GDM1 (cell line): ENCODE measurements at places on chromosomes 12 and 14.
A peak's percentile ranks its signal among the peaks of the same experiment; 100 is the strongest.

DNA sequence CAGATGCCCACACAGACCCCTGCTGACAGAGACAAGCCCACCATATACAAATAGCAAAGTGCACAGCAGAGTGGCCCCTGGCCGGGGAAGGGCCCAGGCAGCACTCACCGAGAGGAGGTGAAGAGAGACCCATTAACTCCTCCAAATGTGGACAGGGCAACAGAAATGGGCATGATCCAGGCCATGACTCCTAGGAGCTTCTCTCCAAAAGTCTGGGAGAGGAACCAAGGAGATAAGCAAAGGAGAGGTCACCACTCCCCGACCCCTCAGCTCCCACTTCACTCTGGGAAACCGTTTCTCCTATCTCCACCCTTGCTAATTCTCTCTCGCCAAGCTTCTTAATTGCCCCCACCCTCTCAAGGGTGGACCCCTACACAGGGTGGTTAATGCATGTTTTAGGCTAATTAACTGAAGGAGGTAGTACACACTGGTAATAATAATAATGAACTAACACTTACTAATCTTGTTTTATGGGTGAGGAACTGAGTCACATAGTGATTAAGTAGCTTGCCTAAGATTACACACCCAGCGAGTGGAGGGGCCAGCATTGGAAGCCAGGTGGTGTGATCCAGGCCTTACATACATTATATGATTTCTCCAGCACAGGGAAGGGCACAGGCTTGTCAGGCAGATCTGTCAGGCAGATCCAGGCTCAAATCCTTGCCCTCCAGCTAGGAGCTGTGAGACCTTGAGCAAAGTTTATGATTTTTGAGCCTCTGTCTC lies 18.9 kb upstream of the CEBPE start:
- no peak for DNase-seq

DNA sequence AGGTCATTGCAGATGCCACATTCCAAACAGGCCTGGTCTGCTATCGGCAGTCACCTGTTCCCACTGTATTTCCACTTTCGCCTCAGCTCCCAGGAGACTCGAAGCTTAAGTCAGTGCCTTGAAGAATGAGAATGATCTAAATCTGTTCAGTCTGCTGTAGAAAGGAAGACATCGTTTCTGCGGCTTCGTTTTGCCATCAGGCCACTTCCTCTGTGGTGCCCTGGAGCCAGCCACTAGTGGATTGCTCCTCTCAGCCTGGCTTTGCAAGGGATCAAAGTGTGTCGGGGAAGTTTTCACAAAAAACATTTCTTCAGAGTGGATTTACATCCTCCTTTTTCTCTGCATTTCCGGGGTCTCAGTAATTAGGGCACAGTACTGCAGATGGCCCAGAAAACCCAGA lies 66.7 kb downstream of the AACS start:
- no peak for DNase-seq

DNA sequence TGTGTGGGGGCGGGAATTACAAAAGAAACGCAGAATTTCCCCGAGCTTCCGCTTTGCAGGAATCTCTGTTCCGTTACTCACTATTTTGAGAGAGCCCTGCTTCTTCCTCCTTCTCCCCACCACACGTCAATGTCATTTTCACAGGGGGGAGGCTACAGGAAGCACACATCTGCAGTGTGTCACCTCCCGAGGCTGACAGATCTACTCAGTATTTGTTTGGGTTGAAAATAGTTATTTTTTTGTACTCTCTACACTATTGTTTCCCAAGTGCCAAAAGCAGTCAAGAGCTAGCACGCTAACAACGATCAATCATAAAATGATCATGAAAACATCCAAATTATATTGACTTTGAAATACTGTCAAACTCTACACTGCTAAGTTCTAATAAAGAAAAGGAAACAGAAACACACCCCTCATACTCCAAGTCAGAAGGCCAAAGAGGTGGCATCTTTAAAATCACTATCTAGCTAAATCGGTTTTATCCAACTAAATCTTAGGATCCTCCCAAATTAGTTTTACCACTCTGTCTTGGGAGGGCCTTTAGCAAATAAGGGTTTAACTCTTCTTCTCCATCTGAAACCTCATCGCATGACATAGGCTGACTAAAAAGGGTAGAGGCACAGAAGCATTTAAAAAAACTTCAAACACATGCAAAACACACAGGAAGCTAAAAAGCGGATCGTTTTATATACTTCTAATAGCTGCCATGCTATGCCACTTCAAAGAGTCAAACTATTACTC lies 51.8 kb downstream of the FOXN3 start:
- peak; percentile 68 for DNase-seq

- no peak for DNase-seq
These were observed 117.2 kb downstream of the LRRK2 start for GRCh38 chr12:40342010-40342409.

DNA sequence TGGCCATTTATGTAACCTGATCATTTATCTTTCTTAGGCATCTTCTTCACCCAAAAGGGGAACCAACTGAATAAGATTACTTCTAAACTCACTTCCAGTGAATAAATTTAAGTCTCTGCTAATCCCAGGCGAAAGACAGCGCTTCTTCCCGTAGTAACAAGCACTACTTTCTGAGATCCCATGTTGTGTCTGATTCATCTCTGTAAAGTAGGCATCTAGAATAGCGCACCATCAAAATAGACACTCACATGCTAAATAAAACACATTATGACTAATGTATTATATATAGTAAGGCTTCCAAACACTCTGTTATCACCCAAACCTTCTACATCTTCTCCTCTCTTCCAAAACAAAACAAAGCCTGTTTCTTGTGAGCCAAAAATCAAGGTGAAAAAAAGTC lies 15.1 kb downstream of the GTF2A1 start:
- DNase-seq = no peak

DNA sequence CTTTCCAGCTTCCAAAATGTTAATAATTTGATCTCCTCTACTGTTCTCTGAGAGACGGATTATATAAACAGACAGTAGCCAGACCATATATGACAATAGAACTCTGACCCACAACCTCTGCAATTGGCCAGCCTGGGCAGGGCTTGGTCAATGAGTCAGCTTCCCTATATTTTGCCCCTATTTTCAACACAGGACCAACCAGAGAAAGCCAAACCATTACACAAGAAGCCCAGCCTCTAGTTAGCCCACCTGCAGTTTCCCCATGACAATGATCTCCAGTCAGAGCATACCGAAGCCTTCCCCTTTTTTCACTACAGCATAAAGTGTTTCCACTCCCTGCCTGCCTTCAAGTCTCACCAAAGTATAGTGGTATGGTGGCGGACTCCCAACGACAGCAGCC lies 7.6 kb upstream of the EXD2 start:
- no peak for DNase-seq

- no peak for DNase-seq
These were observed 55.8 kb upstream of the METAP2 start for GRCh38 chr12:95418142-95418541.

DNA sequence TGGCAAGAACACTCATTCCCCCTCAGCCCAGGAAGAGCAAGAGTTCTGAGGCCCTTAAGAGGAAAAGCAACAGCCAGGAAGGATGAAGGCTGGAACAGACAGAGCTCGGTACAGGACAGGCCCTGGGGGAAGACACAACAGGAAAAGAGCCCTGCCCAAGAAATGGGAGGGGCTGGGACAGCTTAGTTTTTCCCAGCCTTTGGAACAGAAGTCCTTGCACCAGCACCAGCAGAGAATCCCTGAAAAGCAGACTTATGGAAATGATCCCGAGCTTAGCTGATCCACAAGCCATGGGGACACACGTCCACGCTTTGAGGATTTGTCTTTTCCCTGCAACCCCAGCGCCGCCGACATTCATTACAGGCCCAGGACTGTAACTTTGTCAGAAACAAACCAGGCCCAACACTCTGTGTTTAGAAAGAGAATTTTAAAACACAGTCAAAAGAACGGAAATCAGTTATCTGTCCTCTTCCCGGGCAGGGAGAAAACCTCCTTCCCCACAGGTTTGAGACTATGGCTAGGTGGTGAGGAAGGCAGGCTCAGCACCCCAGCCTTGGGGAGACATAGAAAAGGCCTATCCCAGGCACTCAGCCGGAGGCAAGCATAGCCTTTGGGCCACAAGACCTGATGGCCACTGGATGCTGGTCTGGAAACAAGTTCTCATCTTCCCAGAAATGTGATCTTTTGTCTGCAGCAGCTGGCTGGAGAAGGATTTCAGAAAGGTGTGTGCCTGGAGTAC lies 4.0 kb upstream of the AVIL start:
- DNase-seq = no peak

DNA sequence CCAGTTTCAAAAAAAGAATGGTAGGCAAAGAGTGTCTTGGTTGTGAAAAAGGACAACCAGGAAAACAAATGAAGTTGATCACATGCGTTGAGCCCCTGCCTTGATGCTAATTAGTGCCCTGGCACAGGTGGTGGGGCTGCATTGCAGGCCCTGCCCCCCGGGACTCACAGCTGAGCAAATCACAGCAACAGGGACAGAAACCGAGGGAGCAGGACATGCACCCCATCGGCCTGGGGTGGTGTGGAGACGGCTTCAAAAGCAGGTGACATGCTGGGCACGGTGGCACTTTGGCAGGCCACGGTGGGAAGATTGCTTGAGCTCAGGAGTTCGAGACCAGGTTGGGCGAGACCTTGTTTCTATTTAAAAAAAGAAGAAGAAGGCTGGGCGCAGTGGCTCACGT lies 1.1 kb upstream of the PAPLN start:
- DNase-seq = no peak

DNA sequence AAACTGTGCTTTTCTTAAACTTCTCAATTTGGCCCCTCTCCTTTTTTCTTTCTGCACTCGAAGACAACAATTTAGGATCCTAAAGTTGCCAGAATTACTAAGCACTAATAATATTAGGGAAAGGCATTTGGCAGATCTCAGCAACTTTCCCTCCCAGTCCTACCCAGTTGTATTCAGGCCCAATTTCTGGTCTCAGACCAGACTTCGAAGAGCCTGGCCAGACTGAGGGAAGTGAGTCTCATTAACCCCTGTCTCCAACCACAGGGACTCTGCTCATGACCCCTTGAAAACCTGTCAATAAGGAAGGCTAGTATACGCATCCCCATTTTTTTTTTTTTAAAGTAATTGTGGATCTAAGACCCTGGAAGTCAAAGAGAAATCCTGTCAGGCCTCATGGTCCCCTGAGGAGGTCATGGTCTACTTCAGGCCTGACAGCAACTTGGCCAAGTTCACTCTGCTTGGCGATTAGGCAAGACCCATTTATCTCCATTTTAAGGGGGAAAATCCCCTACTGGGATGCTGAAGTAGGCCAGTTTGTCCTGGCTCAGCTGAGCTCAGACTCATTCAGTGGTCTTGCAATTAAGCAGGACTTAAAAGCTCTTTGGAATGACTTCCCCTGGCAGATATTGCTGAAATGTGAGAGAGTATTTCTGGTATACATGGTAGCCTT lies 521.0 kb downstream of the FUT8 start:
- no peak for DNase-seq

DNA sequence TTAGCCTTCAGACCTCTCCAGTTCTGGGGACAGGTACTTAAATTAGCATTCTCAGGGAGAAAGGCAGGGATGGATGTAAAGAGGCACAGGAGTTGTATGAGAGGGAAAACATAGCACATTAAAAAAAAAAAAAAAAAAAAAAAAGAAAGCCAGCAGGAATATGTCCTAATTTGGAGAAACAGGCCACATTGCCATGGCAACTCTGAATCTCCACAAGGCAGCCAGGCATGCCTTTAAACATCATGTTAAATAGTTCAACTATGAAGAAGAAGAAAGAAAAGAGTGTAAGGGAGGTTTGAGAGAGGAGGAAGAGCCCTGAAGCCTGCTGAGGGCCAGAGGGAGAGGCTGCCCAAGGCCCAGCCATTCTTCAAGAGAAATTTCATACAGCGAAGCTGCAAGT lies 145.8 kb downstream of the GRIN2B start:
- DNase-seq = no peak

- no peak for DNase-seq
These were observed 1.7 kb downstream of the ANKRD52 start for GRCh38 chr12:56256326-56256960.

DNA sequence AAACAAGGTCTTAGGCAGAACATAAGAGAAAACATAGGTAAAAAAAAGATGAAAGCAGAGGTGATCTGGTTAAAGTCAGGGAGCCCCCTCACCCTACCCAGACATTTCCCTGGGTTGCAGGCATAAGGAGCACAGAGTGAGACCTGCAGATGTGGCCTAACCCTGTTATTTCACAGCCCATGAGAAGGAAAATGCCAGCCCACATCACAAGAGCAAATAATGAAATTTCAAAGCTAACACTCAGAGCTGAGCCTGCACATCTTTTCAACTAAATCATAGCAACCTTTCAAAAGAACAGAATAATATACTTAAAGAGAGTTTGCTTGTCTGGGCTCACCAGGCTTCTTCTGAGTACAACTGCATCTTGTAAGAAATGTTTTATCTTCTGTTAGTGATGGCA lies 295.4 kb downstream of the RPAP3 start:
- no peak for DNase-seq

- no peak for DNase-seq
These were observed at the start of gene MMP14 for GRCh38 chr14:22836301-22837113. Gene MMP14, plus strand, starts transcription at chr14:22836585. Its CDS starts 233 bp downstream, at chr14:22836818.

GRCh38 chr12:3288690-3289089 lies 202.3 kb upstream of the PRMT8 start:
- DNase-seq = no peak
